ENCODE measurements at places on chromosomes 5 and 9. TPM values are rescaled to one million over a fixed set of nuclear protein-coding genes. Genes with fewer than 3 reads are reported as not detected.

The TSSK1B gene
- total RNA-seq = not detected

The C9orf50 gene
- total RNA-seq = not detected

The SEMA6A gene
- total RNA-seq = 277 TPM

The SPATA31C1 gene
- not detected for total RNA-seq

DNA sequence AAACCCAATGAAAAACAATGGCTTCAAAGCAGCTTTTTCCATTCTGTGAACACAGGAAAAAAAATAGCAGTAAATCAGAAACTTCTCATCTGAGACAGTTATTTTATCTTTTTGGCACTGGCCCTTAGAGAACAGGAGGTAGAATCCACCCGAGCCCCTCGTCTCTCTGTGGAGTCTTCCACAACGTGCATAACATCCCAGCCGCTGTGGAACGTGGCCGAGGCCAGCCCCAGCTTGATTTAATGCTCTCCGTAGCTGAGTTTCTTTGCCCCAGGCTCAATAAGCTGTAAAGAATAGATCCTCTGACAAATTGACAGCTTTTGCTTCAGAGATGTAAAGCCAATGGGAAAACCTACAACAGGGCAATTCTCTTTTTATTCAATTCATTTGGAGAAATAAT, 107.9 kb upstream of the DAP start:
- no peaks in the 10 kb centered on the region for H3K27me3 ChIP-seq
- H3K4me3 ChIP-seq = no peak overlapping the region
- H3K27ac ChIP-seq = no peak overlapping the region
- H3K36me3 ChIP-seq = no peaks in the 10 kb centered on the region
- no peak for DNase-seq

GRCh38 chr5:93582677-93583438, at the start of gene NR2F1:
NR2F1 (plus strand) TSS chr5:93583222; CDS start chr5:93585024, 1,802 bp downstream.
- no peak within 1 kb of the TSS for H3K27ac ChIP-seq
- H3K27me3 ChIP-seq = peaks cover 70% of the 10 kb centered on the region
- peak; percentile 78 for DNase-seq

DNA sequence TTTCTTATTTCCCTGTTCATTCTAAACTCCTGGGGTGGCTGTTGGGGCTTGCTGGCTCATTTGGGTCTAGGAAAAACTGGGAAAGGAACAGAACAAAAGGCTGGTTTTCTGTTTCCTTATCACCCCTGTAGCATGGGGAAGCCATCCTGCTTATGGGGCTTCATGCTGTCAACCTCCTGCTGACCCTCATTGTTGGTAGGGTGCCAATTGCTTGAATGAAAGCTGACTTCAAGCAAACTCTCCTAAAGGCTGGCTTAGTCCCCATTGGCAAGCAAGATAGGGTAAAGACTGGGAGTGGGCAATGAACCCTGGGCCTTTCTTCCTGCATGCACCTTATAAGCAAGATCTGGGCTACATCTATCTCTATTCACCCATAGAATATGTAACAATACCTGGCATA, 511.6 kb downstream of the DMAC1 start:
- no peak overlapping the region for H3K27ac ChIP-seq
- no peaks in the 10 kb centered on the region for H3K36me3 ChIP-seq
- H3K27me3 ChIP-seq = no peaks in the 10 kb centered on the region
- no peak for DNase-seq

GRCh38 chr5:177116631-177117373, 16.8 kb upstream of the NSD1 start:
- peak overlapping the region; percentile 3 for H3K27ac ChIP-seq
- peaks cover 2% of the 10 kb centered on the region for H3K27me3 ChIP-seq
- peak; percentile 94 for DNase-seq
- H3K4me3 ChIP-seq = no peak overlapping the region
- no peaks in the 10 kb centered on the region for H3K36me3 ChIP-seq

GRCh38 chr5:50863534-50864170, 197.2 kb downstream of the PARP8 start:
- H3K4me3 ChIP-seq = no peak overlapping the region
- no peaks in the 10 kb centered on the region for H3K27me3 ChIP-seq
- no peaks in the 10 kb centered on the region for H3K4me1 ChIP-seq
- H3K27ac ChIP-seq = no peak overlapping the region
- DNase-seq = no peak

- no peaks in the 10 kb centered on the region for H3K27me3 ChIP-seq
- H3K36me3 ChIP-seq = no peaks in the 10 kb centered on the region
- no peak for DNase-seq
- no peak overlapping the region for H3K4me3 ChIP-seq
- no peak overlapping the region for H3K27ac ChIP-seq
- H3K4me1 ChIP-seq = peaks cover 9% of the 10 kb centered on the region
Measured at GRCh38 chr9:127634698-127635097, 22.6 kb downstream of the STXBP1 start.

DNA sequence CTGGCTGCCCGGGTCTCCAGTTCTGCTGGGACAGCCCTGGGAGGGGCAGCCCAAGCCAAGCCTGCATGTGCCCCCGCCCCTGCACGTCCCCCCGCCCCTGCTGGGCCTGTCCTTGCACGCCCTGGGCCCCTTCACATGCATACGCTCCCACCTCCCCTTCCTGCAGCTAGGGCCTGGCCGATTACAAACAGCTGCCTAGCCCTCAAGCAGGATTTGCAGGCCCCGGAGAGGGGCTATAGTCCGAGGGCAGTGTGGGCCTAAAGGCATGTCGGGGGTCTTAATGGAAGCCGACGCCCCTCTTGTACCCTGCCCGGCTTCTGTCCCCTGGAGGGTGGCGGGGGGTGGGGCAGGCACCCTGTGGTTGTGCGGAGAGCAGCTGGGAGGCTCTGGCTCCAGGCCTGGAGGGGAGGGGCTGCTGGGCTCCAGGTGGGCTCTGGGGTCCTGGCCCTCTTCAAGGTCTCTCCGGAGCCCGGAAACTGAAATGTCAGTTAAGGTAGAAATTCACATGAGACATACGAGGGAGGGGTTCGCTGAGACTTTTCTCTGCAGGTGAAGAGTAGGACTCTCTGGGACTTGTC, 16.9 kb downstream of the COL5A1 start:
- H3K4me3 ChIP-seq = no peak overlapping the region
- no peak overlapping the region for H3K27ac ChIP-seq
- peaks cover 5% of the 10 kb centered on the region for H3K4me1 ChIP-seq
- no peaks in the 10 kb centered on the region for H3K36me3 ChIP-seq
- DNase-seq = no peak

Data from H1 (cell line).